ENCODE measurements at places on chromosomes 12 and 14.

GRCh38 chr14:93333631-93334103 is 831 bp upstream of the BTBD7 start:
- no peak for DNase-seq

- DNase-seq: no peak
Measured at GRCh38 chr14:23538785-23539184, 12.8 kb downstream of the ZFHX2 start.

GRCh38 chr12:104707794-104708558 is 250.1 kb downstream of the SLC41A2 start:
- DNase-seq: no peak

GRCh38 chr14:97802430-97803373 is 1005.5 kb downstream of the VRK1 start:
- no peak for DNase-seq

DNA sequence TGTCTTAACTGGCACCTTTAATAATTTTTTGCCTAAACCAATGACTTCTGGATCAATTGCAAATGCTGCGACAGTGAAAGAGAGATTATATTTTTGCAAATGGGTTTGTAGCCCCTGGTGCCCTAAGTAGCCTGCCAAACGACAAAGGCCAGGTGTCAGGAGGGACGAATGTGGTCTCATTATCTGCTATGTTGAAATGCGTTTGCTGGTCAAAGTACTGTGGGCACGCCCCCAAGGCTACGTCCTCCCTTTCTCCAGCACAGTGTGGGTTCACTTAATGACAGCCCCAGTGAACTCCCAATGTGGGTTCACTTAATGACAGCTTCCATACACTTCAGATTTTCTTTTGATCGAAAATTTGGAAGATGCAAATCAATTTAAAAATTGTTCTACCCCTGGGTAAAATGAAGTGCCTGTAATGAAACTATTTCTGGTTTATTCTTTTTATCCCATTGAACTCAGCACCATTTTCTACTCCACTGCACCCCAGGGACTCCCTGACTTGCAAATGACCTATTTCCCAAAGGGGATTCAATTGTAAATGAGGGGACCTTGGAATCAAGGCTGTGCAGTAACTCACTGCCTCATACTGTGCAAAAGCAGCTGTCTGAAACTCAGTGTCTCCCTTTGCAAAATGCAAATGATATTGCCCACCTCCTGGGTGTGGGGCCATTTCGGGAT is 1.4 kb downstream of the SERPINA11 start:
- DNase-seq: no peak

DNA sequence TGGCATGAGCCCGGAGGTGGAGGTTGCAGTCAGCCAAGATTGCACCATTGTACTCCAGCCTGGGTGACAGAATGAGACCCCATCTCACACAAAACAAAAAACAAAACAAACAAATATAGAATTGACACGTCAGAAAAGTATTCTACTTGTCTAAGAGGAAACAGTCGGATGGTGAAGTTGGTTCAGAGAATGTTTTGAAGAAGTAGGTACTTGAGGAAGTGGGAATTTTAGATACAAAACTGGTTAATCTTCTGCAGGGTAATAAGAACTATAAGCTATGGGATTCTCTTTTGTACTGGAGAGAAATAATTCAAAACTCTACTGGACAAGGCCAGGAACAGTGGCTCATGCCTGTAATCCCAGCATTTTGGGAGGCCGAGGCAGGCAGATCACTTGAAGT is 14.6 kb upstream of the TCTN1 start:
- no peak for DNase-seq

DNA sequence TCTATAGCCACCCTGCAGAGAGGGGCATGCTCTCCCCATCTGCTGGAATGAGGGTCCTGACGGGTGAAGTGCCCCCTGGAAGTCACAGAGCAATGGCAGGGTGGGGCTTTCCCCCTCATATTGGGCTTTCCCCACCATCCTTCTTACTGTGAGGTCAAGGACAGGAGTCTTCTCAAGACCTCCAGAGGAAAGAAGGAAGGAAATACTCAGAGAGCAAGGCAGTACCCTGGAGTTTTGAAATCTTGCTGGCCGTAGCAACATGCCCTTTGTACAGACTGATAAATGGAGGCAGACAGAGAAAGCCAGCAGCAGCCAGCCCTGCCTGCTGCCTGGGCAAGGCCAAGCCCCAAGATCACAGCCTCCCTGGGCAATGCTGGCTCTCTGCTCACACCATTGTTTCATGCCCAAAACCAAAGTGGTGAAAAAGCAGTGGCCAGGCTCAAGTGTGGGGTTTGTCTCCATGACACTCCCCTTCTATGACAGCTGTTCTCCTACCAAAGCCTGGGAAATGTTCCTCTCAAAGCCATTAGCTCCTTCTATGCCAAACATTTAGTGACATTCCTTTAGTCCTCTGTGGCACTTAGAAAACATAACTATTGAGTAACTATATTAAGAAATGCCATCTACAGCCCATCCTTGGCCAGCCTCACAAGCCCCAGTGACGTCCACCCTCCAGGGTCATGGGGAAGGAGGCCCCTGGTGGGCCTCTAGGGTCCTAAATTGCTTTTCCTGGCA is 13.2 kb upstream of the ITPK1 start:
- DNase-seq: no peak

- no peak for DNase-seq
Measured at GRCh38 chr12:26119391-26119989, 5.3 kb downstream of the BHLHE41 start.

- DNase-seq: no peak
Measured at GRCh38 chr12:132610866-132611602, 652 bp upstream of the LRCOL1 start.

DNA sequence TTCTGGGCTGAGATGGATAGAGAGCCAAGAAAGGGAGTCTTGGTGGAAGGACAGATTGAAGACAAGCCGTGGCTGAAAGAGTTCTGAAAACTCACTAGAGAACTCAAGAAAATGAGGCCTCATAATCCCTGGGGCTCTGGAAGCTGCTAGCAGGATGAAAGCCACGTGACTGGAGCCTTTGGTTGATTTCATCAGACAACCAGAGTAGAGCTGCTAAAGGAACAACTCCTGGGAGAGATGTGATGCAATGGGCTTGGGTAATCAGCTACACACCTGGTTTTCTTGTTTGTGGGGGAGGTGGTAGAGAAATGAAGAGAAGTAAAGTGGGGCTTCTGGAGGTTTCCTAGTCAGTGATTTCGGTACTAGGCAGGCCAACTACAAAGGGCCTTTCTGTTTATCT is 13.4 kb downstream of the CSRNP2 start:
- DNase-seq: no peak

DNA sequence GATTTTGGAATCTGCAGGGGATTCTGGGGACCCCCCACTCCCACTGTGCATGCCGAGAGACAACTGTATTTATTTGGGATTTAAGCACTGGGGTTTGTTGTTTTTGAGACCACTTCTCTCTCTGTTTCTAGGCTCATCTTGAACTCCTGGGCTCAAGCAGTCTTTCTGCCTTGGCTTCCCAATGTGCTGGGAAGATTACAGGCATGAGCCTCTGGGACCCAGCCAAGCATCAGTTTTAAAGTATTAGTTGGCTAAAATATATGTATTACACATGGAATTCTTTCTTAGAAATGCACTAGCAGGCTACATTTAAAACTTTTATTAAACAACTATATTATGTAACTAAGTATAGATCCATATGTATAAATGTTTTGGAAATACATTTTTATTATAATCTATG is 78.3 kb downstream of the AEBP2 start:
- no peak for DNase-seq

- no peak for DNase-seq
Measured at GRCh38 chr14:76753541-76754198, 7.6 kb upstream of the VASH1 start.

DNA sequence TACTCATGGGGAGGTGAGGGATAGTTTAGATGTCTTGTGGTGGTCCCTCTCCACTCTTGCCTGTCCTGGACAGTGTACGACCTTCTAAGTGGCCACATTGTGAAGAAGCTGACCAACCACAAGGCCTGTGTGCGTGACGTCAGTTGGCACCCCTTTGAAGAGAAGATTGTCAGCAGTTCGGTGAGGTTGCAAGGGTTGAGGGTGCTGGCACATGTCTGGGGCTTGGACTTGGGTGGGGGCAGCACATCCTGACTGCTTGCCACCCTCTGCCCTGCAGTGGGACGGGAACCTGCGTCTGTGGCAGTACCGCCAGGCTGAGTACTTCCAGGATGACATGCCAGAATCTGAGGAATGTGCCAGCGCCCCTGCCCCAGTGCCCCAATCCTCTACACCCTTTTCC is 7.6 kb upstream of the FITM1 start:
- no peak for DNase-seq

GRCh38 chr12:40049268-40049667 is 56.6 kb downstream of the SLC2A13 start:
- DNase-seq: no peak

- no peak for DNase-seq
Measured at GRCh38 chr12:54306925-54307741, 6.3 kb upstream of the NFE2 start.

DNA sequence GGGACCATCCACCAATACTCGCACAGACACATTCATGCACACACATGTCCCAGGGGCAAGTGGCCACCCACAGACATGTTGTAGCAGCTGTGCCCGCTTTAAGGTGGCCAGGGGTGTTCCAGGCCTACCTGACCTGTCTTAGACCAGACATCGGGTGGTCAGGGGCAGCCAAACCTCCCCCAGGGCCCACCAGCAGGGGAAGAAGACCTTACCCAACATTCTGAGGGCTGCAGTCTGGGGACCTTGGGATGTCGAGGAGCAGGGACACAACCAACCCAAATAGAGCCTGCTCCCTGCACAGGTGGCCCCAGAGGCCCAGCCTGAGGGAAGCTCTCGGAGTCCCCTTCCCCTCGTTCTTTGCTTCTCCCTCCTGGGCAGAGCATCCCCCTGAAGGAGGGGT is 1.7 kb upstream of the TMEM119 start:
- no peak for DNase-seq

DNA sequence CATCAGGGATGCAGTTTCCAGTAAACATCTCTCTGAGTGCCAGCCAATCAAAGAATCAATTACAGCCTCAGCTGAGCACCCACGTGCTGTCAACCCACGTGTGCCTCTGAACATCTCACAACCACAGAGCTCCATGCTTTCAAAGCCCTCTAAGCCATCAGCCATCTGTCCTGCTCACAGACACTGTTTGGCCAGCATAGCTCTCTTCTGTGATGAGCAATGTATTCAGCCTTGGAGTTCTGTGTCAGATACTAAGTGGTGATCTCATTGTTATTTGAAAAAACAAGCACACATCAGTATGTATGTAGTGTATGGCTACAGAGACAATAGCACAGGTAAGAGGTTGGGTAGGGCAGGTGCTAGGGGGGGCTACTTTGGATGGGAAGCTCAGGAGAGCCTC is 94.3 kb downstream of the RGS6 start:
- no peak for DNase-seq

- DNase-seq: no peak
Measured at GRCh38 chr12:124498275-124499189, 68.9 kb downstream of the NCOR2 start.

DNA sequence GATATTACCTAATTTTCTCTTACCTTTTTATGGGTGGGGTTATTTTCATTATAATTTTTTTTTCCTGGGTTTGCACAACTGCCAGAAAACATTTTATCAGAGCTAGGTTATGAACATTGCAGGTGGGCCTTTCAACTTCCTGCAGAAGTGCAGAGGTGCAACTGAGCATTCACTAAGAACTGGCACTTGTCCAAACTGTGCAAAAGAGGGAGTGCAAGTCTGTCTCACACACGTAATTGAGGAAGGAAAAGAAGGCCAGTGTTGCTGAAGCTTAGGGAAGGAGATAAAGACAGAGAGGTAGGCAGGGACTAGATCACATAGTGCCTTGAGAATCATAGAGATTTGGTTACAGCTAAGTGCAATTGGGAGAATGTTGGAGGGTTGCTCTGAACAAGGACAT is 14.1 kb upstream of the AMN1 start:
- DNase-seq: no peak

GRCh38 chr14:75927564-75928087 is 54.2 kb downstream of the TGFB3 start:
- no peak for DNase-seq

GRCh38 chr14:28294834-28295440 is 471.6 kb upstream of the FOXG1 start:
- no peak for DNase-seq

GRCh38 chr14:96627386-96627785 is 125.2 kb downstream of the PAPOLA start:
- no peak for DNase-seq

DNA sequence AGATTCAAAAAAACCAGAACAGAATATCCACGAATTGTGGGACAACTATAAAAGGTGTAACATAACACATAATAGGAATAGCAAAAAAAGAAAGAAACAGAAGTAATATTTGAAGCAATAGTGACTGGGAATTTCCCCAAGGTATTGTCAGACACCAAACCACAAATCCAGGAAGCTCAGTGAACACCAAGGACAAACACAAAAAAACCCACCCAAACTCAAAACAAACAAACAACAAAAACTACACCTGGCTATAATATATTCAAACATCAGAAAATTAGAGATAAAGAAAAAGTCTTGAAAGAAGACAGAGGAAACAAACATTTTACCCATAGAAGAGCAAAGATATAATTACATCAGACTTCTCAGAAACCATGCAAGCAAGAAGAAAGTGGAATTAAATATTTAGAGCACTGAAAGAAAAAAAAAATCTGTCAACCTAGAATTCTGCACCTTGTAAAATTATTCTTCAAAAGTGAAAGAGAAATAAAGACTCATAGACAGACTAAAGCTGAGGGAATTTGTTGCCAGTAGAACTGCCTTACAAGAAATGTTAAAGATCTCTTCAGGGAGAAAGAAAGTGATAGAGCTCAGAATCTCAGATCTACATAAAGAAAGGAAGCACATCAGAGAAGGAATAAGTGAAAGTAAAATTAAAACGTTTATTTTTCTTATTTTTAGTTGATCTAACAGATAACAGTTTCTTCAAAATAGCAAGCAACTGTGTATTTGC is 12.1 kb upstream of the HMGA2 start:
- no peak for DNase-seq

DNA sequence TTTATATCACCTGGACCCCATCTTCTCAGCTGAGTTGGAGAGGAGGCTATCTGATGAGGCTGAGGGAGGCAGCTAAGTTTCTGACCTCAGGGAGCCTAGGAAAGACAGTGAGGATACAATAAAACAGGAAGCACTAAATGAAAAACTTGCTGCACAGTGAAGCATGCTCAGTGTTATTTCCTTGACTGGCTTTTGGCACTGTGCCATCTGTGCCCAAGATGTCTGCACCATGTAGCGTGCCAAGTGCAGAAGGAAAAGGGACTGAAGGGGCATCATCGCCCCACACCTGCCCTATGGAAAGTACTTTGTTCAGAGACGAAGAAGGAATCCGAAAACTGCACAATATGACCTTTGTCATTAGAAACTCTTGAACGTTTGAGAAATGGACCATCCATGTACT is 102.7 kb downstream of the ANO4 start:
- DNase-seq: no peak

- DNase-seq: no peak
Measured at GRCh38 chr12:93989949-93990348, 158.4 kb upstream of the PLXNC1 start.
